ENCODE measurements at places on chromosomes 12 and 14.

- DNase-seq: no peak
These were observed 107.4 kb downstream of the DICER1 start for GRCh38 chr14:95049952-95050351.

DNA sequence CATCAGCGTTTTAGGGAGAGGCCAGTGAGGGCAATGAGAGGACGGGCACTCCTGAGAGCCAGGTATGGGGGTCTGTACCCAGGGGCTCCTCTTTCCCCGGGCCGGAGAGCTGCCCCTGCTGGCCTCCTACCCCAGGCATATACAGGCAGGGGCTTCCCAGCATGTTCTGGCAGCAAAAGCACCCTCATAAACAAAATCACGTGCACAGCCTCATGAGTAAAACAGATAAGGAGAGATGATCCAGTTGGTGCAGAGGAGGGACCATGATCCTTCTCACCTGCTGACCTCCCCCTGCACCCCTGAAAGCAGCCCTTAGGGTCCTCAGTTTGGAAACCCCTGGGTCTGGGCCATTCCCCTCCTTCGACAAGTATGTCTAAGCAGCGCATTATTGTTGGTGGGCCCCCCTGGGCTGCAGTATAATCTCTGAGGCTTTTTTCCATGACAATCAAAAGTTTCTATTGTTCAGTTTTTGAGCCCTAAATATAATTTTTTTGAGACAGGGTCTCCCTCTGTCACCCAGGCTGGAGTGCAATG lies 5.0 kb upstream of the KRT4 start:
- DNase-seq: no peak

DNA sequence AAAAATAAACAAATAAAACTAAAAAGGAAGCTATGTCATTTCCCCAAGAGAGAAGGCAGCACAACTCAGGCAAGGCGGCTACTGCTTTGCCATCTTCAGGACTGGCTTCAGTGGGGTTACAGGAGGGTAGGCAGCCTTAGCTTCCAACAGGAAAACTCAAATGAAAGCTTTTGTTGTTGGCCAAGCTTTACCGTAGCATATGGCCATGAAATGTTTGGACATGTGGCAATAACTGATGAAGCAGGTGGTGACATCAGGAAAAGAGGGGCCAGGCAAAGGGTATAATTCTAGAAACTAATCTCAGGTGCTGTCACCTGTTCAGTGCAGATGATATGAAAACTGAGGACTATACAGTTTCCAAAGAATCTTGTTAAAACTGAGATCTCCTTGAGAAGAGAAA lies 22.8 kb upstream of the NPFF start:
- no peak for DNase-seq

GRCh38 chr14:73795466-73795865 lies 56.2 kb upstream of the PTGR2 start:
- DNase-seq: no peak

DNA sequence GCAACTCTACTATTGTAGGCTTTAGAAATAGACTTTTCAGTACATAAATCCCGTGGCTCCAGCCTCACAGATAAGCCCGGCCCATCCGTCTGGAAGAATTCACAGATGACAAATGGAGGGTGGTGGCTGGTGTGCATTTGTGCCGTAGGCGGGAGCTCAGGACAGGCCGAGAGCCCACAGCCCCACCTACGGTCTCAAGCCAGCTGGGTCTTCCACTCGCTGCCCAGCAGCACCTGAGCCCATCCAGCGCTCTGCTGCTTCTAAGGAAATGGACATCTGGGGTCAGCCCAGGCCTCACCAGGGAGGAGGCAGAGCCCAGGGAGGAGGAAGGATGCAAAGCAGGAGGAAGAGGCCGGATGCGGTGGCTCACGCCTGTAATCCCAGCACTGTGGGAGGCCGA lies 72.8 kb downstream of the KIF26A start:
- no peak for DNase-seq

DNA sequence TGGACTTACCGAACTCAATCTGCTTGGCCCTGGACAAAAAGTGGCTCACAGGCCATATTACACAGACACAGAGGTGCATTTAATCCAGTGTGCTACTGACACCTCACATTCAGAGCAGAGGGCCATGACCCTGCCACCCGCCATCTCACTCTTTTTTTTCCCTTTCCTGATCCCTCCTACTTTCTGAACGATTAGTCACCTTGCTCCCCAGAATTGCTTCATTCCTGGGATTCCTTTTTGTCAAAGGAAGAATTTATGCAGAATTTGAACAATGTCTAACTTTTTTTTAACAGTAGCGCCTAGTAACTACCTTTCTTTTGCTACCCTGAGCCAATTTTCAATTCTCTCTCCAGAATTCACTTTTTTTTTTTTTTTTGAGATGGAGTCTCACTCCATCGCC lies 4.6 kb downstream of the PKP2 start:
- peak; percentile 11 for DNase-seq

- no peak for DNase-seq
These were observed 1.2 kb upstream of the DCAF11 start for GRCh38 chr14:24113379-24113800.

- no peak for DNase-seq
These were observed 15.7 kb upstream of the MAX start for GRCh38 chr14:65117769-65118745.

GRCh38 chr12:91722072-91722471 lies 423.6 kb downstream of the BTG1 start:
- peak; percentile 10 for DNase-seq

DNA sequence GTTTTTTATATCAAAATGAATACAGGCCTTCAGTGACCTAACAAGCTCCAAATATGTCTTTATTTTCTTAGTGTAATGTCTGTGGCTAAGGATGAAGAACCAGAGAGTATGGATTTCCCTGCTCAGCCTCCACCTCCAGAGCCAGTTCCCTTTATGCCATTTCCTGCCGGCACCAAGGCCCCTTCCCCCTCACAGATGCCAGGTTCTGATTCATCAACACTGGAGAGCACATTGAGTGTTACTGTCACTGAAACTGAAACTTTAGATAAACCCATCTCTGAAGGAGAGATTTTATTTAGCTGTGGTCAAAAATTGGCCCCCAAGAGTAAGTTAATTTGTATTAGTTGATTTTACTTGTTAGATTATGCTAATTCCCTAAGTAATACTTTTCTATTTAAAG lies 61.0 kb downstream of the KIAA0586 start:
- DNase-seq: peak; percentile 41

- no peak for DNase-seq
These were observed 9.6 kb downstream of the MMP14 start for GRCh38 chr14:22845821-22846625.

DNA sequence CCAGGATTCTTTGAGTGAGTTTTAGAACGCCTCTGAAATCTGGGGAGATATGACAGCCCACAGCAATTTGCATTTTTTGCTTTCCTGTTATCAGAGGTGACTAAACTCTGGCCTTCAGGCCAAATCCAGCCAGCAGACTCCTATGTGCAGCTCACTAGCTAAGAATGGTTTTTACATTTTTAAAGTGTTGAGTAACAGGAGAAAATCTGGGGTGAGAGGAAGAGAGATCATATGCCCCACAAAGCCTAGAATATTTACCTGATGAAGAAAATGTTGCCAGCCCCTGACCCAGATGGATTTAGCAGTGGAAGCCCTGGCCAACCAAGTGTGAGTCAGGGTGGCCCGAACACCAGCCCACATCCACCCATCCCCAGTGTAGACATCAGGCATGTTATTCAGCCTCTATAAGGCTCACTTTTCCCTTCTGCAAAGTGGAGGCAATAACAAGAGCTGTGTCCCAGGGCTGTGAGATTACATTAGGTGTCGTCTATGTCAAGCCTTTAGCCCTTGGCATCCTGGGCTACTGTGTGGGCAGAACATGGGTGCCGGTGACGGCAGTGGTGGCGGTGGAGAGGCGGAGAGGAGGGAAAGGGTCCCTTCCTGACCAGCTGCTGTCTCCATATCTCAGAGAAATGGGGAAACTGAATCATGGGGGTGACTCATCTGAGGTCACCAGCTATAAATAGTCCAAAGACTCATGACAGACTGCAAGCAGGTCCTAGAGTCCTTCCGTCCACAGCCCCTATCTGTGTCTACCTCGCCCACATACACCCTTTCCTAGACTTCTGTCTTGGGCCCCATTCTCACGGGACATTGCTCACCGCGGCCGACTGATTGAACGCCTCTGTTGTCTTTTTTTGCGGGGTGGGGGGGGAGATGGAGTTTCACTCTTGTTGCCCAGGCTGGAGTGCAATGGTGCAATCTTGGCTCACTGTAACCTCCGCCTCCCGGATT lies 32.6 kb upstream of the CD9 start:
- peak; percentile 92 for DNase-seq

DNA sequence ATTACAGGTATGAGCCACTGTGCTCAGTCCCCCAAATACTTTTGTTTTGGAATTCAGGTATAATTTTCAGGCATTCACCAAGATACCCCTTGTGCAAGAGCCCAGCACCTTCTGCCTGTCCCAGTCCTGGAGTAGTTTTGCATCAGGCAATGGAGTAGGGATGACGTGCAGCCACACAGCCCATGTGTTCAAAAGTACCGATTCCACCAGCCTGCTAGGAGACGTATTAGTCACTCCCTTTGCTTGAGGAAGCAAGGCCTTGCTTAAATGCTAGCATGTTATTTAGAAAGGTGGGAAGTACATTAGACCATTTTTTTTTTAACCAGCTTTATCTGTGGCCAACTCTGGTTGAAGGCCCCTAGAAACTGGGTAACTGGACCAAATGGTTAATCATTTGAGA lies 15.0 kb upstream of the GALNT16 start:
- no peak for DNase-seq

DNA sequence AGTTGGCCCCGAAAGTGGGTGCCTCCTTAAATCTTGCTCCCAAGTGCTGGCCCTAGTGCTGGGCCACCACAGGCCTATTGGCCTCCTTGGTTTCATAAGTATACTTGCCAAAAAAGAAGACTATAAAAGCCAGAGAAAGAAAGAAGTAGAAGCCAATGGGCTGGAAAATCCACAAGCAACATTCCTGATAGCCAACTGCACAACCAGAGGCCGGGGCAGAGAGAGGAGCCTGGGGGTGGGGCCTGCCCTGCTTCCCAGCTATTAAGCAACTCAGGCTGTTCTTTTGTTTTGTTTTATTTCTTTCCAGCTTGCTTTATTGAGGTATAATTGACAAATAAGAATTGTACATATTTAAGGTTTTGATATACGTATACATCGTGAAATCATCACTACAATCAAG lies 177.2 kb upstream of the NTF3 start:
- no peak for DNase-seq

DNA sequence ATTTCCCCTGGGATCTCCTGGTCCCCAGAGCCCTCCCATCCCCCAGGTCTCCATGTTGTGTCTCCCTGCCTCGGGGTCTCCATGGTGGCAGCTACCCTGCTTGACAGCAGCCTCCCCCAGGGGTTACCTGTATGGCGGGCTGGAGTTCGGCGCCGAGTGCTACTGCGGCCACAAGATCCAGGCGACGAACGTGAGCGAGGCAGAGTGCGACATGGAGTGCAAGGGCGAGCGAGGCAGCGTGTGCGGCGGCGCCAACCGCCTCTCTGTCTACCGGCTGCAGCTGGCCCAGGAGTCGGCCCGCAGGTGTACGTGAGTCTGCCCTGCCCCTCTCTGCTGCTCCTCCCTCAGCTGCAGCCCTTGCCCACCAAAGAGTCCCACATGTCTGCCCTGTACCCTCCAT lies 80.9 kb downstream of the WSCD2 start:
- DNase-seq: no peak

DNA sequence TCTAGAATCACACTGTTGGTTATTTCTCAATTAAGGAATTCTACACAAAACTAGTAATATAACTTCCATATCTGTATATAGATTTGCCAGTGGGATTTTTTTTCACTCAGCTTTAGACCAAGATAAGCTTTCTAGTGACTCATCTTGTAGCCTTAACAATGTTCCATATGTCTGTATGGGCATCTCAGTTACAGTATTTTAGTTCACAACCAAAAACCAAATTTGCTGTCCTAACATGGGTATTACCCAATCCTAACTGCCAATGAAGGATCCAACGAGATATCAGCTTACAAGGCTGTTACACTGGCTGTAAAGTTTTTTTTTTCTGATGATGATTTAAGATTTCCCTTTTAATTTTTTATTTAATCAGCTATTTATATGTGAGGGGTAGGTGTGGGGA lies 31.5 kb upstream of the KRR1 start:
- DNase-seq: peak; percentile 10

- DNase-seq: no peak
These were observed 3.7 kb downstream of the GZMB start for GRCh38 chr14:24630087-24630871.

- DNase-seq: peak; percentile 87
These were observed 285.9 kb downstream of the BMP4 start for GRCh38 chr14:53670701-53671100.

GRCh38 chr14:106586098-106586704 lies 1059.8 kb downstream of the TMEM121 start:
- no peak for DNase-seq

GRCh38 chr12:70196811-70197281 lies 46.4 kb upstream of the CNOT2 start:
- DNase-seq: peak; percentile 67

DNA sequence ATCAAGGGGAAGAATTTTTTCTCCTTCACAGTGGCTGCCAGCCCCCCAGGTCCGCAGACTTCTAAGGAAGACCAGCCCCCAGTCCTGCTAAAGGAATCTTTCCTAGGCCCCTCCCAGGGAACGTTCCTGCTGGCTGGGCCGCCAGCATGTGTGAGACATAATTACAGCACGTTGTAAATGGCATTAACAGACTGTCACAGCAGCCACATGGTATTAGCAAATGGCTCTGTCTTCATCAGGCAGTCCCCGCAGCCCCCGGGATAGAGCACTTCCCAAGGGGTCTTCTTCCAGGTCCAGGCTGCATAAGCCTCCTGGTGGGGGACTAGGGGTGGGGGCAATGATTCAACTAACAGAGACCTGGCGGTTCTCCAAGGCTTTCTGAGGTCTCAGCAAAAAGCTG lies 34.9 kb upstream of the FAM222A start:
- no peak for DNase-seq

DNA sequence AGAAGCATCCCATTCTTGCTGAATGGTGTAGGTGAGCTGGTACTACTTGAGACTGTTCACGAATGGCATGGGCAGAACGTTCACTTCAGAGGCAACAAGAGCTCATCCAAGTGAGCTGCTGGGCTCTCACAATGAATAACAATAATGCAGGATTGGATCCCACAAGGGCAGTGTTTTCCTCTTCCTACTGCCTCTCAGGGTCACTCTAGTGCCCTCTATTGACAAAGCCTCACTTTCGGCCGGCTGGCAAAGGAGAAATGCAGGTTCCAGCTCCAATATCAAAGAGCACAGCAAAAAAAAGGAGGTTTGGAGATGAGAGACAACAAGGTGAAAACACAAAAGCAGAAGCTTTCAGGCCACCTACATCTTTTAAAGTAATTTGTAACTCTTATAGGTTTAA lies 74.6 kb upstream of the MYF6 start:
- DNase-seq: peak; percentile 14

DNA sequence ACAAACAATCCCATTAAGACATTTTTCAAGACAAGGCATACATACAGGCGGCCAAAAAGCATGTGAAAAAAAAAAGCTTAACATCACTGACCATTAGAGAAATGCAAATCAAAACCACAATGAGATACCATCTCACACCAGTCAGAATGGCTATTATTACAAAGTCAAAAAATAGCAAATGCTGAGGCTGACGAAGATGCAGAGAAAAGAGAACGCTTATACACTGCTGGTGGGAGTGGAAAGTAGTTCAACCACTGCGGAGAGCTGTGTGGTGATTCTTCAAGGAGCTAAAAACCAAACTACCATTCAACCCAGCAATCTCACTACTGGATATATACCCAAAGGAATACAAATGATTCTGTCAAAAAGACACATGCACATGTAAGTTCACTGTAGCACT lies 216.7 kb downstream of the FOXG1 start:
- DNase-seq: no peak

All from fibroblast of upper back skin (primary cell).